Left kidney (tissue), 8 donors: ENCODE measurements at places on chromosomes 12 and 14.

DNA sequence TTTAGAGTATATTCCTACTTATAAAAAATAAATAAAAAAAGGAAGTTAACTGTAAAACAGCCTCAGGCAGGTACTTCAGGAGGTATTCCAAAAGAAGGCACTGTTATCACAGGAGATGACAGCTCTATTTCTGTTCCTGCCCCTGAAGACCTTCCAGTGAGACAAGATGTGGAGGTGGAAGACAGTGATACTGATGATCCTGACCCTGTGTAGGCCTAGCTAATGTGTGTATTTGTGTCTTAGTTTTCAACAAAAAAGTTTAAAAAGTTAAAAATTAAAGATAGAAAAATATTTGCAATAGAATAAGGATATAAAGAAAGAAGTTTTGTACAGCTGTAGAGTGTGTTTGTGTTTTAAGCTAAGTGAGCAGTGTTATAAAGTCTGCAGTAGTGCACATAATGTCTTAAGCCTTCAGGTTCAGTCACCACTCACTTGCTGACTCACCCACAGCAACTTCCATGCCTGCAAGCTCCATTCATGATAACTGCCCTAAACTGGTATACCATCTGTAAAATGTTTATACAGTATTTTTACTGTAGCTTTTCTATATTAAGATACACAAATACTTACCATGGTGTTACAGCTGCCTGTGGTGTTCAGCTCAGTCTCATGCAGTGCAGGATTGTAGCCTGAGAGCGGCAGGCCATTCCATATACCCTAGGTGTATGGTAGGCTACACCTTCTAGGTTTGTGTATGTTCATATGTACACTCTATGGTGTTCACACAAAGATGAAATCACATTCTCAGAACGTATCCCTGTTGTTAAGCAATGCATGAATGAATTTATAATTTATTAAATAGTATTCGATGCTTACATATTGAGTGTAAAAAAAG lies 121.1 kb downstream of the ANO6 start:
- no peak for DNase-seq

DNA sequence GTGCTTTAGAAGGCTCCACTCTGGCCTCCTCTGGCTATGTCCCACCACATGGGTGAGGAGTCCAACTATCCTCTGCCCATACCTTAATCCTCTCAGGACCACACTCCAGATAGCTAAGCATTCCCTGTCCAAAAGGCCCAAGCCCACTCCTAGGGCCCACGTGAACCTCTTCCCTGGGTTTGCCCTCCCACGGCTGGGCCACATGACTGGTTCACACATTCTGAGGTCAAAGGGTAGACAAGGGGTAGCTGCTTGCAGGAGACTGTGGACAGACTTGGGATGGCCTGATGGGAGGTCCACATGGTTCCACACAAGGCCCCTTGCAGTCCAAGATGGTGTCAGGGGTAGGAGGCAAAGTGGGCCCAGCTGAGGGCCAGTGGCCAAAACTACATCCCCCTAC lies 6.0 kb upstream of the PCK2 start:
- no peak for DNase-seq

DNA sequence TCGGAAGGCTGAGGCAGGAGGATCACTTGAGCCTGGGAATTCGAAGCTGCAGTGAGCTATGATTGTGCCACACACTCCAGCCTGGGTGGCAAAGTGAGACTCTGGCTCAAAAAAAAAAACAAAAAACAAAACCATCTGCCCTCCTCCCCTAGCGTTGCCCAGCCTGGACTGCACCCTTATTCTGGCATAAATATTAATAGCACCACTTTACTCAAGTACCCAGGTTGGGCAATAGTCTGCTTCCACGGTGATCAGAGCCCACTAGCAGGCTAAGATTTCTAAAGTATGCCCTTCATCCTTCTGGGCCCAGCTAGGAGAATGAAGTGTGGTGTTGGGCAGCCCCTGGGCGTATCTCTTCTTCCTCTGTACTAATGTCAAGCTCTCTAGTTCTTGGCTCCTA lies 33.3 kb downstream of the KCTD10 start:
- DNase-seq, result no peak

DNA sequence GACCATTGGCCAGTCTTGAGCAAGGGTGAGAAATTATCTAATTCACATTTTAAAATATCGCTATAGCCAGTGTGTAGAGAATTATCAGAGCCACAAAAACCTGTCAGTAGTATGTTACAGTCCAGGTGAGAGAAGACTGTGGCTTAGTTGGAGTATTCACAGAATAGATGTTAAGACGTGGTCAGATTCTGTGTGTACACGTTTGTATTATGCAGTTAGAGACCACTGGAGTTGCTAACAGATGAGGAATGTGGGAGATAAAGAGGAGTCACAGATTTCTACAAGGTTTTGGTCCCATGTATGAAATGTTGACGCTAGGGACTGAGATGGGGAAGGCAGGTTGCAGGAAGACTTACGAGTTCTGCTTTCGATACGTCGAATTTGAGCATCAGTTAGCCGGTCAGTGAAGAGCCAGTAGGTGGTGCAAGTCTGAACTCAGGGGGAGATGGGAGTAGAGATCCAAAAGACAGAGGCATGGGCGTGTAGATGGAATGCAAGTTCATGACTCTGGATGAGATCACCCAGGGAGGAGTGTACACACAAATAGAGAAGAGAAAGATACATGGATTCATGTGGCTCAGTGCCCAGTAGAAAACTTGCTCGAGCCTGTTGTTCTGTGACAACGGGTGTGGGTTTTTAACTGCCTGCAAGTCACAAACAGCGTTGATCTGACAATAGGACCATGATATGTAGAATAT lies 114.8 kb upstream of the FLRT2 start:
- peak; percentile 20 for DNase-seq

DNA sequence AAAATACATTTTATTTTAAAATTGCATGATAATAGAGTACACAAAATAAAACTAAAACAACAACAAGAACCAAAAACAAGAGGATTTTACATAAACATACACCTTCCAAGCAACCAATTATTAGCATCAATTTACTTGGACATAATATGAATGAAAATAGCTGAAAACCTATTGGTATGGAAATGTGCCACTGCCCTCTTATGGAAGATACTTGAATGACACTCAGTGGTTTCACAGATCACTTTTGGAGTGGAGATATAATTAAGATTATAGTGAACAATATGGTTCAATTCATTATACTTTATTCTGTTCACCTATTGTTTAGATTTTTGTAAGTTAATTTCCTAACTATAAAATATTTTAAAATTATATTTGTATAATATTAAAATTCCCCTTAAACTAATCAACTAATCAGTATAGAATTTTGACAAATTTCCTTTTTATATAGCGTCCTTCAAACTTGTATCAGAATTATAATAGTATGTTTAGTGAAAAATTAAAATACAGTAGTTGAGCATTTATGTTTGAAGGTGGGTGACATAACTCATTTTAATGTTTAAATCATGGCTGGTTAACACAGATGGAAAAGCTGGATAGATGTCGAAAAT lies 70.1 kb downstream of the SLC6A15 start:
- peak; percentile 33 for DNase-seq

- no peak for DNase-seq
Observed at GRCh38 chr14:23537351-23538049, 14.1 kb downstream of the ZFHX2 start.

DNA sequence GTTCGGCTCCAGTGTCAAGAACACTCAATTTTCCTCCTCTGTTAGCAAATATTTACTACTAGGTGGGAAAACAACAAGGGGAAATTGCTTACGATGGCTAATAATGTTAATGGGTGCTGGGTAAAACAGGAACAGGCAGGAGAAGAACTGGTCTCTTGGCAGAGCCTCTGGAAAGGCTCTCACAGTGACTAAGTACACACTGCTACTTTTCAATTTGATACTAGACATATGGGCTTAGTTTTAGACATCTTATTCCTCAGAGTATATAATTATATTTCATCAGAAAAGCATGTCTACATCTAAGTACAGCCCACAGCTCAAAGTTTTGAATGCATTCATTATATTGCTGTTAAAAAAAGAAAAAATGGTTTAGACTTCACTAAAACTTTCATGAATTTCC lies 65.4 kb upstream of the SAV1 start:
- DNase-seq, result no peak

GRCh38 chr12:32332446-32332845 lies 66.9 kb upstream of the FGD4 start:
- no peak for DNase-seq

- DNase-seq, result no peak
Observed at GRCh38 chr12:42612231-42612613, 22.7 kb upstream of the PRICKLE1 start.

DNA sequence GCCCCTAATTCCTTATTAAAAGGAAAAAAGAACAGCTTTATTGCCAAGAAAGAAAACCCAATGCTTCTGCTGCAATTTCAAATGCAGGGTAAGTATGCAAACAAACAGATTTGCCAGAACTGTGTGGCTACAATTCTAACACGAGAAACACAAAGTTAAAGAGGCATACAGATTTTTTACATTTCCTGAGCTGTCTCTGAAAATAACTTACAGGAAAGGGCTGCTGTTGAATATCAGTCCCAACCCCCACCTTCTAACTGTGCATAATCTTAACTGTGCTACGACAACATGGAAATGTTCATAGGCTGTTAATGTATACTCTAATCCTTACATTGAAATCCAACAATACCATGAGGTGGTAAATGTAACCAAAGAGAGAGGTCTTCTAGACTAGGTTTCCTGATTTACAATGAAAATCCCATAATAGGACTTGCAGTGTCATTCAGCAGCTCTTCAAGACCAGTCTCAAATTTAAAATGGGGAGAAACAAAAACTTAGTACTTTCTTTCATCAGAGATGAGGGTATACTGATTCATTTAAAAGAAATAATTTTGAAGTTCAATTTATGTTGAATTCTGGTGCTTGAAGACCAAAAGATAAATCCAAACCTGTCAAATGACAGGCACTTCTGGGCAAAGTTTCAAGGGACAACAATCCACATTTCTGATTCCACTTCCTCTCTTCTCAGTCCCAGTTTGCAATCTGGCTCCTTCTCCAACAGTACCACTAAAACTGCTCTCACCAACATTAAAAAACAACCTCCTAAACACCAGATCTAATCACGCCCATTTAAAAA lies 14.4 kb downstream of the FGD6 start:
- no peak for DNase-seq

GRCh38 chr14:90900476-90901083 lies 84.3 kb upstream of the TTC7B start:
- DNase-seq, result no peak
